Ureter (tissue), 1 donor: ENCODE measurements at places on chromosomes 13 and 19. TPM values are rescaled to one million over a fixed set of nuclear protein-coding genes. Genes with fewer than 3 reads are reported as not detected.

- DNase-seq = no peak
These were observed 240.3 kb downstream of the SPRY2 start for GRCh38 chr13:80100636-80101035.

- DNase-seq = no peak
These were observed 53.9 kb downstream of the MCF2L start for GRCh38 chr13:113022745-113023574.

Gene CGB8
- not detected for total RNA-seq

- DNase-seq = no peak
These were observed 21.9 kb upstream of the TTYH1 start for GRCh38 chr19:54393381-54393780.

- DNase-seq = no peak
These were observed 136.8 kb downstream of the TBC1D4 start for GRCh38 chr13:75345193-75345592.

GRCh38 chr19:55258476-55258827, 365 bp downstream of the PPP6R1 start:
- no peak for DNase-seq

GRCh38 chr13:95536632-95537241, 15.8 kb upstream of the CLDN10 start:
- DNase-seq = no peak

DNA sequence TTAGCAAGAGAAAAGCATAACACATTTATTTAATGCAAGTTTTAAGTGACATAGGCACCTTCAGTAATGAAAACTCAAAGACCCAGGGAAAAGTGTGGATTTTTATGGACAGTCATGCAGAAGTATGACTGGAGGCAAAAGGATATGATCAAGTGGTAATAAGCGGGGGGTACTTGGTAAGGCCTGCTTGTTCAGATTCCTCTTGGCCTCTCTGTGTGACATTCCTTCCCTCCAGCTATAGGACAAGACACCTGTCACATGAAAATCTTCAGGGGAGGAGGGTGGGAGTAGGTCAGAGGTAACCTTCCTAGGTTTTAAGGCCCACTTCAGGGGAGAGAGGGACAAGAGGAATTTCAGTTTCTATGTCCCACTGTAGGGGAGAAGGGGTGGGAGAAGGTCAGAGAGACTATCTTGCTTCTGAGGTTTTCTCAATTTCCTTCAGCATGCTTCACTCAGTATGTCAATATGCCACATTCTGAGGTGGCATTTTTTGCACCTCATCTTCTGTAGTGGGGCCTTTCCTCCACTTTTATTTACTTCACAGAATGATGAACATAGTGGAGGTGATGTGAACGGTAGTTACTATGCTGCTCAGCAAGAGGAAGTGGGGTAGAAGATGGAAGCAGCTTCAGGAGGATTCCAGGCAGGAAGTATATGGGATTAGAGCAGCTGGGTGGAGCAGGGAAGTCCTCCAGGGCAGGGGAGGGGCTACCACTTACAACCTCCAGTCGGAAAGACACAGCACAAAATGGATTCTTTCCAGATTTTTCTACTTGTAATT, 73.2 kb upstream of the RFC3 start:
- DNase-seq = no peak

GRCh38 chr19:7941895-7942596, 1.4 kb downstream of the TIMM44 start:
- DNase-seq = no peak

- no peak for DNase-seq
These were observed 907 bp downstream of the ZNF569 start for GRCh38 chr19:37466277-37466797.
